Activated effector memory CD4-positive, alpha-beta T cell treated with anti-CD3 and anti-CD28 coated beads, Interleukin-2, amount 50 U/mL, for 16 hours (primary cell): ENCODE measurements at places on chromosomes 1 and 21.

DNA sequence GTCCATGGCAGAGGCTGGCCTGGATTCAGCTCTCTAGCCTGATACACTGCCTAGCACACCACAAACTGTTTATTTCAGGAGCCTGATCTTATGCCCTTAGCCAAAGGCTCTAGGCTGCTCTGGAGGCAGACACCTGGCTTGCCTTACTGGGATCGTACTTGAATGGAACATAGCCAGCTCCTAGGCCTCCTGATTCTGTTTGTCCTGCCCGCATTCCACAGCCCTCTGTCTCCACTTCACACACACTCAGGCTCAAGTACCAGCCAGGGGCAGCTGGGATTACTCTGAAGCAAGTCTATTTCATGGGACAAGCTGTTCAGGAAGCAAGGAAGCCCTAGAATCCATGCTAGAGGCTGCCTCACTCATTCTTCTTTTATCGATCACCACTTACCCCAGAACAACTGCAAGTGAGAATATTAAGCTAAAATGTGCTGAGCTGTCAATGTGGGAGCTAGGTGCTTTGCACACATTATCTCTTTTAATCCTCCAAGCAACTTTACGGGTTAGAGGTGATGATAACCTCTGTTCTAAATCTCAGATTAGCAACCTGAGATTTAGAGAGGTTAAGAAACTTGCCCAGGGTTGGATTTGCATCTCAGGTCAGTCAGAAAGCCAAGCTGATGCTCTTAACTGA lies 31.1 kb upstream of the CYP4B1 start:
- no peak for DNase-seq

- no peak for DNase-seq
Measured at GRCh38 chr1:226751703-226752102, 12.6 kb upstream of the ITPKB start.

DNA sequence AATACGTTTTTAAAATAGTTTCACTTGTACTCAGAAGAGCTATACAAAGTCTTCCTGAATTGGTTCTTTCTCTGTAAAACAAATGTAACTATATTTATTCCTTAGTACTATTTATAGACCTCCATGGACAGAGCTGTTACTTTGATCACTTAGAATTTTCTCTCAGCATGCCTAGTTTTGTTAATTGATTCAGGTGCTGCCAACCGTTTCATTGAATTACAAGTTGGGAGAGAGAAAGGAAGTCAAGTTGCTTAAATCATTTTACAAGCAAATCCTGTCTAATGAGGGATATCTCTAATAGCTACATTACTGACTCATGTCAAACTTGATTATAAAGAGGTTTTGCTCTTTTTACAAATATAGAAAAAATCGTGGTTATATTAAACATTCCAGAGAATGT lies 241.0 kb downstream of the FMN2 start:
- DNase-seq, result no peak

GRCh38 chr1:94240822-94241221 lies 3.4 kb upstream of the ARHGAP29 start:
- no peak for DNase-seq

DNA sequence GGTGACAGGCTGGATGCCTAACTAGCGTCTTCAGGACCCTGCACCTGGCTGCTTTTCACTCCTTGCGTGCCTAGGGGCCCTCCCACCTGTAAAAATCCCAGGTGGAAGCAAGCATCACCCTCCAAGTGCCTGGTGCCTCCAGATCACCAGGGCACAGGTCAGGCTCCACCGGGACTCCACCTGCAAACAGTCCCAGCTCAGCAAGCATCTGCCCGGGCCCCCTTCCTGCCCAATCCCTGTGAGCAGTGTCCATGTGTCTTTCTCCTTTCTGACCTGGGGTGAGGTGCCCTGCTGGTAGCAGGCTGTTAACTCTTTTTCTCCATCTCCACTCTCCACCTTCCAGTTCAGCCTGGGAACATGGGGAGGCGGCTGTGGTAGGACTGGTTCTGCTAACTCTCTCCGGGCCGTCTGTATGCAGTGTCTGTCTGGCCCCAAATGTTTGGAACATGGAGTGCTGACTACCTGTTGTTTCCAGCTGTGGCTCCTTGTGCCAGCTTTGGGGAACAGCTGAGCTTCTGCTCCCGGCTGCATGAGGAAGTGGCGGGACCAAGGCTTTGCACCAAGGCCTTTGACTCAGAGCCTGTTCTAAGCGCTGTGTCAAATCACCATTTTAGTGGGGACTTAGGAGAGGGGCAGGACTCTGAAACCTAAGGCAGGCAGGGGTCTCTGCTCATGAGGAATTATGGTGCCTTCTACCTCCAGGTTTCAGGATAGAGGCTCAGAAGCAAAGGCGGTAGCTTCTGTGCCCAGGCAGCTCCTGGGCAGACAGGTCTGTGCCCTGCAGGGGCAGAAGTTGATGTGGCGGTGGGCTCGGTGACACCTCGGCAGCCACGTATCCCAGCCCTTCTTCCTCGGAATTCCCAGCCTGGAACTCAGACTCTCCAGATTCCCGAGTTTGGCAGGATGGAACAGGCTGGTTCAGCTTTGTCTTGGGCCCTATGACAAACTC lies 5.5 kb downstream of the GPR137B start:
- DNase-seq, result no peak

DNA sequence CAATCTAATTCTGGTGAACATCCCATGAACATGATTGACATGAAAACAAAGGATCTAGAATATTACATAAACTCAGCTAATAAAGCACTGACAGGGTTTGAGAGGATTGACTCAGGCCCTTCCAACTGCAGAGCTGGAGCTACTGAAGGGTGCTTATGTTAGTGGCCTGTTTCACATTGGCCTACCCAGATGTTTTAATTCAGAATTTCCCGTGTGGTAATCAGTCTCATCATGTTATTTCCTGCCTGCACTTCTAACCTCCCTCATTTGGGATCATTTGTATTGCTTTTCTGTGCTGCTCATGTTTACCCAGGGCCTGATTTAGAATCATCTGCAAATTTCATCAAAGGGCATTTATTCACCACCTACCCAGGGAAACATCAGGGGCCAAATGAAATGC lies 270.3 kb downstream of the PLPP3 start:
- no peak for DNase-seq

- DNase-seq, result no peak
Measured at GRCh38 chr1:244030481-244031040, 20.5 kb upstream of the ZBTB18 start.

DNA sequence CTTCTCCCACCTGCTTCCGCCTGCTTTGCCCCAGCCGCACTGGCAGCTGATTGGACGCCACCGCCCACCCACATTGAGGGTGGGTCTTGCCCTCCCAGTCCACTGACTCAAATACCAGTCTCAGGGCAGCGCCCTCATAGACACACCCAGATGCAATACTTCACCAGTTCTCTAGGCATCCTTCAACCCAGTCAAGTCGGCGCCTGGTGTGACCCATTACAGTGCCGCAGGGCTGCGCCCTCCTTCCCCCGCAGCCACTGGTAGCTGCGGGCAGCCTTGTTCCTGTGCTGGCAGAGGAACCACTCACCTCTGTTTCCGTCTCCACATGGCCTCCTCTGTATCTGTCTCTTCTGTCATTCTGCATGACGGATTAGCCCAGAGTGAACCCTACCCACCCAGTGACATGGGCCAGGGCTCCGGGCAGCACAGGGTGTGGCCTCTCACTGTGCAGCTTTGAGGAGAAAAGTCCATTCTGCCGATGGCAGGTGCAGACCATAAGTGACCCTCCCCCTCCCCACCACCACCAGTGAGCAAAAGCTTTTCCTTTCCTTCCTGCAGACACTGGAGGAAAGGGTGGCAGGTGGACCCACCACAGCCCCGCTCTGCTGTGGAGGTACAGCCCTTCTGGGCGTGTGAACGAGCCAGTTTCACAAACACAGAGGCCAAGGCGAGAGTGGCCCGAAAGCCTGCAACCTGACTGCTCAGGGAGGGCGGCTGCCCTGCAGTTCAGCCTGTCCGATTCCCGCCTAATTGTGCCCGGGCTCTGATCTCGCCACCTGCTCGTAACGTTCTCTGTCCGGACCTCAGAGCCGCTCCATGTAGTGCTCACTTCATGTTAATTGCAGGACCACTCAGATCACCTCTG lies 57.1 kb downstream of the FAAP20 start:
- no peak for DNase-seq

DNA sequence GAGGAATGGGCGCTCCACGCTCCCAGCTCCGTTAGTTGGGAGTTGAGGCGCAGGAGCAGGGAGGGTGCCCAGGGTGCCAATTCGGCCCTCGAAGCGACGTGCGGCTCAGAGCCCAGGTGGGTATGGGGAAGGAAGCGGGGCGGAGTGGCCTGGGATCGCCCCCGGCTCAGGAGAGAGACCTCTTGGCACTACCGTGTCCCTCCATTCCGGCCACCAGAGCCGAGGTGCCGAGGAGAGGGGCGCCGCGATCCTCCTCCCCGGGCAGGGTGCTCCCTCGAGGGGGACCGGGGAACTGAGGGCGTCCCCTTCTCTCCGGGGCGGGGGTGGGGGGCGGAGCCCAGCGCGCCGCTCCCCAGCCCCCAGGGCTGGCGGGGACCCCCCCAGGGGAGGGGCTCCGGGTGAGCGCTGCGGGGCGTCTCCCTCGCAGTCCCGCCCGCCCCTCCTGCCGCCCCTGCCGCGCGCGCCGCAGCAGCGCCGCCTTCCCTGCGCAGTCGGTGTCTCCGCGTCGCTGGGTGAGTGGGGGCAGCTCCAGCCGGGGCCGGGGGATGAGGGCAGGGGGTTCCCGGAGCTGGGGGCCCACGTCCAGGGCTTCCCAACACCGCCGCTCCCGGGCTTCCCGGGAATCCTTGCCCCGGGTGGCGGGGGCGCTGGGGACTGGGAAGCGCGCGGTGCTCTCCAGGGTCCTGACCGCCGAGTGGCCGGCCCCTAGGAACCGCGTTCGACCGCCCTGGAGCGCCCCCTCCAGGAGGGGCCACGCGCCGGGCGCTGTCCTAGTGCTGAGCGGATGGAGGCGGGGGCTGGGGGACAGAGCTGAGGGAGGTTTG lies at the start of gene HPCA:
TSS of gene HPCA (plus strand) at position 488 of the 824 bp plus-strand sequence. CDS start 2,408 bp downstream, outside the sequence.
- peak; percentile 68 for DNase-seq

DNA sequence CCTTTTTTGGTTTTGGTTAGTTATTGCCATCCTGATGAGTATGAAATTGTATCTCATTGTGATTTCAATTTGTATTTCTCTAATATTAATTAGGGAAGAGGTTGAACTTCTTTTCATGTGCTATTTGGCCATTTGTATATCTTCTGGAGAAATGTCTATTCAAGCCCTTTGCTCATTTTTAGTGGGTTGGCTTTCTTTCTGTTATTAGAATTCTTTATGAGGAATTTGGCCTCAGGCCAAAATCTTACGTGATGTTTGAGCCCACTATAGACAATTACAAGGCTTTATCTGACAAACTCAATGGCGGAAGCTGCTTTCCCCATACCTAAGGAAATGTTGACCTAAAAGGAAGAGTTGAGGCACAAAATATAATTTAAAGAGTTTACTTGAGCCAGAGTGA lies 32.9 kb downstream of the IVNS1ABP start:
- DNase-seq, result no peak
